ENCODE measurements at places on chromosomes 5 and 9.

DNA sequence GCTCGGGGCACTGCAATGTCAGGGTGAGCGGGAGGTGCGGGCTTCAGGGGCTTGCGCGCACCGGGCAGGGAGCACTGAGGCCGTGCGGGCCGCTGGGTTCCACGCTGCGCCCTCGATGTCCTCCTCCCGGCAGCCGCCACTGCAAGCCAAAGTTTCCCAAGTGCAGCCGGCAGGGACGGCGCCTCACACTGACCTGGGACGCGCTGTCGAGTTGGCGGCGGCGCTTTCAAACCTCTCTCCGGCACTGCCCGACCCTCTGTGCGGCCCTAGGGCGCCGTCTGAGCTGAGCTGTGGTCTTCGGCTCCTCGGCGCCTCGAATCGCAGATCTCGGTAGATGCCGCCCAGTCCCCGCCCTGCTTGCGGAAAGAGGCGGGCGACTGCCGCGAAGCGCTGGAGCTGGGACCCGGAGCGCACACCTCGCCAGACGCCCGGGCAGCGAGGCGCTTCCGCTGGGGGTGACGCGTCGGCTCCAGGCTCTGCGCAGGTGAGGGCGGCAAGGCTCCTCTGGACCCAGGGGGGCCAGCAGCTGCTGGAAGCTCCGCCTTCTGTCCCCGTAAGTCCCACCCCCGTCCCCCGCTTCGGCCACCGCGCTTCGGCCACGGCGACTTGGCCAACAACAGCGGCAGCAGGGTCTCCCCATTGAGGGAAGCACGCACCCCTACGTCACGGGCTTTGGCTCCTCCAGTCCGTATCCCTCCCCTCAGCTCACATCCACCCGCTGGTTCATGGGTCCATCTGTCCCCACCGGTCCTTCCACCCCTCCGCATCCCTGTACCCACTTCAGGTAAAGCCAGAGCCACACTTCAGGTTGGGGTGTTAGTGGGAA, at the start of gene ANKRD34B:
TSS of gene ANKRD34B (minus strand) at position 320 of the 826 bp plus-strand sequence. CDS start 10,261 bp downstream, outside the sequence.
- peak; percentile 76 for DNase-seq

- DNase-seq: no peak
Measured at GRCh38 chr9:20014168-20014567, 225.3 kb upstream of the SLC24A2 start.

- DNase-seq: no peak
Measured at GRCh38 chr5:169795338-169795737, 158.3 kb downstream of the DOCK2 start.

- no peak for DNase-seq
Measured at GRCh38 chr5:147310059-147310704, 75.4 kb downstream of the STK32A start.

- DNase-seq: no peak
Measured at GRCh38 chr9:33153666-33154065, 13.5 kb downstream of the B4GALT1 start.

DNA sequence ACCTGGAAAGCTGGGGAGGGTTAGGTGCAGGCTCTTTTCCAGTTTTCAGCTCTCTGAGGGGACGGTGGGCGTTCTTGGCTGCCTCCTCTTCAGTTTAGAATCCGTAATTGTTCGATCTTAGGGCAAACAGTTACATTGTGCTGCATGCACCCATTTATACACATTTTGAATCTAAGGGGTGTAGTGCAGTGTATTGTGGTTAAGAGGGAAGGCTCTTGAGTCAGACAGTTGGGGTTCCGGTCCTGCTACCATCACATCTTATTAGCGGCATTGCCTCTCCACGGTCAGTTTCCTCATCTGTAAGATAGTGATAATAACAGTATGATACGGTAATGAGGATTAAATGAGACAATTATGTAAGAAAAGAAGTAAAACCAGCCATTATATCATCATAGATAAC, 625 bp downstream of the EXOSC2 start:
- DNase-seq: no peak

DNA sequence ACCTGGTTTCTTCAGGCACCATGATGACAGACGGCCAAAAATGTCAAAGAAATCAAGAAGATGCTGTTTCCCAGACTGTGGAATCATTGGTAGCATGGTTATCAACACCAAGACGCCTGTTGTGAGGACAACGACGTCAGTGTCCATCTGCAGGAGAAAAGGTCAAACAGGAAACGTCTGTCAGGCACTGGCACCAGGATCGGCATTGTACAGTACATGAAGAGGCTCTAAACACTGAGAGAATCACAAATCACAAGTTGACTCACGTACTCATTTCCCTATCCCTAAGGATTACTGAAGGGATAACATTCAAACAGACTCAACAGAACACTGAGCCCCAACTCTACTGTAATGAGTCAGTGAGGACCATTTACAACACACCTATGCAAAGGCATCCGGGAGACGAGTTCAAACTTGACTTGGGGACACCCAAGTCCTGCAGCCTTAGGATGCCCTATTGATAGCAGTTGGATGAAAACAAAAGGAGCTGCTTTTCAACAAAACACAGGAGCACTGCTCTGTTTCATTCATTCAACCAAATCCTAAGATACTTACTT, 21.0 kb downstream of the TSC1 start:
- no peak for DNase-seq

- DNase-seq: no peak
Measured at GRCh38 chr9:123424131-123424530, 68.1 kb downstream of the CRB2 start.

GRCh38 chr9:72586388-72587130, 65.2 kb downstream of the TMC1 start:
- no peak for DNase-seq

- DNase-seq: no peak
Measured at GRCh38 chr5:139079225-139079990, 118.8 kb downstream of the SIL1 start.

- no peak for DNase-seq
Measured at GRCh38 chr5:37283214-37283820, 34.1 kb upstream of the CPLANE1 start.

DNA sequence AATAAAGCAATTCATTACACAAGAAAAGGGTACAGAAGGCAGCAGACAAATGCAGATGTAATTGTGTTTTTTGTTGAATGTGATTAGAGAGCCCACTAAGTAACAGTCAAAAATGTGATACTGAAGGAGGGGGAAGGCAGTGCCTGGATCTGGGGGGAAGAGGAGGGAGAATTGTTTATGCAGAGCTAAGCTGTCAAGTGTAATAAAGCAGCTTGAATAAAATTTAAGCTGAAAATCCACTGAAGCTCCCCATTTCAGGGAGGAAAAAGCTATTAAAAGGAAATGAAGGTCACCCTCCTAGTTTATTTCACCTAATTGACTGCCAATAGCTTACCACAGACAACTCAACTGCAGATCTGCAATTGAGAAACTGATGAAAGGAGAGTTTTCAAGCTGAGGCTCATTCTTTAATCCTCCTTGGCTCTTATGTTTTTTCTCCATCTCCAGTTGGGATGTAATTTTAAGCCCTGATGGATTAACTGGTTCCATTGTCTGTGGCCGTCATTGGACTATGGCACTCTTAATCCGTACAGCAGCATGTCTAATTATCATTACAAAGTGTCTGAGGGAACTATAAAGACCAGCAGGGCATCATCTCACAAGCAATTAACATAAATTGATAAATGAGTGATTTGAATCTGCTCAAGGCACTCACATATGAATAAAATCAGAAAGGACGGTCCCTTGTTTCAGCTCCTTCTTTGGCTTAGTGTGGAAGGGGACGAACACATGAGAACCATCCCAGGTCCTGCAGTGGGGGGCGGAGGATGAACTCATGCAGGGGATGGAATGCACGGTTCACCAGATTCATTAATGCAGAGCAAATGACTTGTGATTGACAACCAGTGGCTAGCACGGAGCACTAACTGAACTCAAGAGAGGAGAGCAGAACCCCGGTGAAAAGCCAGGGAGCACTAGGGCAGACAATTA, 38.5 kb downstream of the TLE1 start:
- peak; percentile 62 for DNase-seq

- DNase-seq: no peak
Measured at GRCh38 chr5:68405026-68405684, 189.6 kb downstream of the PIK3R1 start.

- DNase-seq: no peak
Measured at GRCh38 chr9:14092344-14092743, 221.6 kb downstream of the NFIB start.

DNA sequence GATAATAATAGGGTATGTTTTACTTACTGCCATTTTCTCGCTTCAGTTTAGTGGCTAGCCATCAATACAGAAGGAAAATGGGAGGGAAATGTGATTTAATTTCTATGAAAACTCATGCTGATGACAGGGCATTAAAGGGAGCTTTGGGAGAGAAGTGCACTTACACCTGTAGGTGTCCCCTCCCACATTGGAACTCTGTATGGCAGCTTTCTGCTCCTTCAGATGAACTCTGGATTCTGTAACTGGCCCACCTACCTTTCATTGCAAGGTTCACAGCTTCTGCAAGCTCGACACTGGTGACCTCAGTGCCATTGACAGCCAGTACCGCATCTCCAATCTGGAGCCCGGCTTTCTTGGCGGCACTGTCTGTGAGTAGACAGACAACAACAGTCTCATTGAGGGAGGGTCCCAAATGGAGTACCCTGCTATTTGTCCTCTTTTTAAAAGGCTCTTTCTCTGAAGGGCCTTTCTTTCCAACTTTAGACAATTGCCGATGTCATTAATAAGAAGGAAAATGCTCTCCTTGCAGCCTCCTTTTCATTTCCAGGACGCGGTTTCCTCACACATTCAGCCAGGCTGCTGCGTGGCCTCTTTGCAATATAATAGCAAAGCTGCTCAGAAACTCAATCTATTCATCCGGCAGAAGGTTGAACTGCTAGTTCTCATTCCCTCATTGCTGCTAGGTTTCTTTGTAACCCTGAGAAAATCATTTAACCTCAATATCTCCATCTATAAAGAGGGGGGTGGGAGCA, 63.6 kb downstream of the NUDT12 start:
- no peak for DNase-seq

GRCh38 chr9:2180704-2181103, 165.6 kb downstream of the SMARCA2 start:
- DNase-seq: no peak

- no peak for DNase-seq
Measured at GRCh38 chr9:5596173-5596572, 32.7 kb upstream of the RIC1 start.

GRCh38 chr5:83608122-83608521, 112.5 kb downstream of the HAPLN1 start:
- peak; percentile 73 for DNase-seq

GRCh38 chr5:136309932-136310598, 55.3 kb downstream of the TRPC7 start:
- no peak for DNase-seq

- no peak for DNase-seq
Measured at GRCh38 chr5:160198841-160199409, 30.4 kb upstream of the FABP6 start.

DNA sequence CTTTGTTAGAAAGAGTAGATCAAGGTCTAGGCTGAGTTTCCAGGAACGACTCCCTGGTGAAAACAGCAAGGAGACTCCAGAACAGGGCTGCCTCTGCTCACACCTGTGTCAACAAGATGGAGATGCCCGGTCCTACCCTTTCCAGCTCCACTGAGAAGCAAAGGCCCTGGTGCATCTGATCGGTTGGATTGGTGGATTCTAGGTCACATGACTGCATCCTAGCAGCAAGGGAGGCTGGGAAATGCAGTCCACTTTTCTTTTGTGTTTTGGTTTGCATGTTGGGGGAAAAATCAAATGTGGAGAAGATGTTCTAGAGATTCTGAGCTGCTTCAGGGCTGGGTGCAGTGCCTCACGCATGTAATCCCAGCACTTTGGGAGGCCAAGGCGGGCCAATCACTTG, 82.0 kb upstream of the TRIO start:
- DNase-seq: no peak

GRCh38 chr9:93245437-93245970, 61.6 kb downstream of the WNK2 start:
- no peak for DNase-seq

DNA sequence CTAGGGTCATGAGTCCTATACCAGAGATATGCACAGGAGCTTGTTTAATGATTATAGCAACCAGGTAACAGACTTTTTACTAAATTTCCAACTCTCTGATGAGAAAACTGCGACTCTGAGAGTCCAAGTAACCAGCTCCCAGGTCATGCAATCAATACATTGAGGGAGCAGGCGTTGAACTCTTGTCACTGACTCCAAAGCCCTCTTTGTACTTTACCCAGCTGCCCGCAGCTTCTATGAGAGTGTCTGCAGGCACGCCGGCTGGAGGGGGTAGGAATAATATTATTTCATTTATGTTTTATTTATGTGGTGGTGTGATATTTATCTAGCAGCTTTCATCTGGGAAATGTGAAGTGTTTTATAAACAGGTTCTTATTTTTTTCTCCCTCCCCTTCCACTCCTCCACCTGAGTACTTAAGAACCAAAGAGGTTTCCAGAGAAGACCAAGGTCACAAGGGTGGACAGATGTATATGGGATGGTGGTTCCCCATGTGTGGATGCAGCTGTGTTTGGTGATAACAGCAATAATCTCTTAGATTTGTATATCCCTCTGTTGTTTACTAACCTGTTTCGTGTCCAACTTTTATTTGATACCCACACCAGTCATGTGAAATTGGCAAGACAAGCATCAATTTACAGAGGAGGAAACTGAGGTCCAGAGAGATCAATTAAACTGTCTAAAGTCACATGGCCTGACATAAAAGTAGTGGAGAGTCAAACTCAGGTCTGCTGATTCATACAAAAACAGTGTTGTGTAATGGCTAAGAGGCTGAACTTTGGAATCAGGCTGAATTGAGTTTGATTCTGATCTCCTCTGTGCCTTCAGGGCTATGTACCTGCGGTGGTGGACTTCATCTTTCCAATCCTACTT, 140.2 kb upstream of the TRIM32 start:
- DNase-seq: no peak

GRCh38 chr5:140039561-140039960, 3.5 kb downstream of the NRG2 start:
- no peak for DNase-seq

DNA sequence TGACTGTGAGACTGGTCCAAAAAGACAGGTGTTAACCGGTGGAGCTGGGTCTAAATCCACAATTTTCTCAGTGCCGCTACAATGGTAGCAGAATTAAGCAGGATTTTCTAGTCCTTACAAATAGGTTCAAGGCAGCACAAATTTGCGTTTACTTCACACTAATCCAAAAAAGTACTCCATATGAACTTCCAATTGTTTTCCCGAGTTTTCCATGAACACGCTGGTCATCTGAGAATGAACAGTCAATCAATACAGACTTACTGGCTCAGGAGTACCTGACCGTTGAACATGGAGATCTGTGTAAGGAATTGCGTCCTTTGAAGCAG, 709 bp downstream of the SLC35D2 start:
- no peak for DNase-seq

DNA sequence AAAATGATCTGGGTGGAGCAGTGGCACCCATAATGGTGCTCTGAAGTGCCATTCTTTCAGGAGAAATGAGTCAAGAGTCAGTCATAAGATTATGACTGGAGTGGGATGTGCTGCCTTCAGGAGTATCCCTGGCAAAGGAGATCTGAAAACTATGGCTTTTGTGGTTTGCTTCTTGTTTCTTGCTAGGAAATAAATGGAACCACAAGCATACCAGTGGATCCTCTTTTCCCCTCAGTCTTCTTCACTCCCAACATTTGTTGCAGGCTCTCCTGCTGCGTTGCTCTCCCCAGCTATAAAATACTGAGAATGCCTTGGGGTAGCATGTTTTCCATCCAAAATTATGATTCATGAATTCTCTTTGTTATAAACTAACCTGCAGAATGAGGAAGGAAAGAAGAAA, 199.1 kb downstream of the NNT start:
- no peak for DNase-seq

Data from D341Med (cell line).